ENCODE measurements at places on chromosomes 7 and 10. TPM values are rescaled to one million over a fixed set of nuclear protein-coding genes. Genes with fewer than 3 reads are reported as not detected.

- no peak for DNase-seq
Measured at GRCh38 chr7:79084423-79084822, 369.0 kb downstream of the MAGI2 start.

GRCh38 chr10:17098012-17098411 is 31.6 kb downstream of the CUBN start:
- no peak for DNase-seq

OPN1SW gene
- 1.4 TPM for polyA plus RNA-seq

GRCh38 chr10:29734640-29734961 is 99.8 kb upstream of the SVIL start:
- DNase-seq, result no peak

GRCh38 chr10:9097206-9097990 is 1042.9 kb downstream of the GATA3 start:
- no peak for DNase-seq

- no peak for DNase-seq
Measured at GRCh38 chr10:71684356-71685173, 35.0 kb downstream of the C10orf105 start.

DNA sequence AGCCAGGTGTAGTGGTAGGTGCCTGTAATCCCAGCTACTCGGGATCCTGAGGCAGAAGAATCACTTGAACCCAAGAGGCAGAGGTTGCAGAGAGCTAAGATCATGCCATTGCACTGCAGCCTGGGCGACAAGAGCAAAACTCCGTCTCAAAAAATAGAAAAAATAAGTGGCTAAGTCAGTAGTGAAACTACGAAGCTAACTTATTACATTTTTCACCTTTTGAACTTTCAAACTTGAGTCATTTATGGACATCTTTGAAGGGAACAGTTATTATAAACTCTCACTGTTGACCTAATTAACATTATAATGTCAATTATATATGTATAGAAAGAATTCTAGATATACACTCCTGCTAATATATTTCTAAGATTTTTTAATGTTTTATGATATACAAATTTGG is 541.5 kb upstream of the C7orf33 start:
- DNase-seq, result no peak

NKX6-2 gene
- 7.8 TPM for polyA plus RNA-seq

DNA sequence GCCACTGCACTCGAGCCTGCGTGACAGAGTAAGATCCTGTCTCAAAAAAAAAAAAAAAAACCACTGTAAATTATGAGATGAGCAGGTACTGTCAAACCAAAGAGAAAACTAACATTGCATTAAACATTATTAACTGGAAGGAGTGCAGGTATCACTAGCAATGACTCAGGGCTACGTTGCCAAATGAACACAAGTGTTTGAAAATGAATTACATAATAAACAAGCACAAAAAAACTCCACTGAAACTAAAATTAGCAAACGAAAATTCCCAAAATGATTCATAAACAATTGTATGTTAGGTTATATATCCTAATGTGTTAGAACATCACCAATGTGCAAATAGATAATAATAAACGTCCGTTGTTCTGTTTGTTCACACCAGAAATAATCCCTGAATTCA is 42.8 kb downstream of the NSUN6 start:
- DNase-seq, result no peak

GRCh38 chr7:129123510-129123857 is 21.0 kb upstream of the TSPAN33 start:
- DNase-seq, result no peak

DNA sequence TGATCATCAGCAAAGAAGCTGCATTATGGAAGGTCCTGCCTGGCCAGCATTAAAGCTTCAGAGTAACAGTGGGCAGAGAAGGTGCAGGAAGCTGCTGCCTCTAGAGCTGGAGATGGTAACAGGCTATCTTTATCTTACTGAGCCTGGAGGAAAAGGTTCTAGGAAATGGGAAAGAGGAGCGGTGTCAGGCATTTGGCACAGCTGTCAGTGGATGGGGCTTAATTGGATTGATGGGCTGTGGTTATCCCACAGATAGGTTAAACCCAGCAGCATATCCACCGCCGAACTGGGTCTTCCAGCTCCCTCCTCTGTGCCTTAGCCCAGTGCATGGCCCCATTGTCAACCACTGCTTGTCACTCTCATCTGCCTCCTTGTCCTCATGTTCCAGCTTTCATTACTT is 127.6 kb downstream of the CCNY start:
- no peak for DNase-seq

DNA sequence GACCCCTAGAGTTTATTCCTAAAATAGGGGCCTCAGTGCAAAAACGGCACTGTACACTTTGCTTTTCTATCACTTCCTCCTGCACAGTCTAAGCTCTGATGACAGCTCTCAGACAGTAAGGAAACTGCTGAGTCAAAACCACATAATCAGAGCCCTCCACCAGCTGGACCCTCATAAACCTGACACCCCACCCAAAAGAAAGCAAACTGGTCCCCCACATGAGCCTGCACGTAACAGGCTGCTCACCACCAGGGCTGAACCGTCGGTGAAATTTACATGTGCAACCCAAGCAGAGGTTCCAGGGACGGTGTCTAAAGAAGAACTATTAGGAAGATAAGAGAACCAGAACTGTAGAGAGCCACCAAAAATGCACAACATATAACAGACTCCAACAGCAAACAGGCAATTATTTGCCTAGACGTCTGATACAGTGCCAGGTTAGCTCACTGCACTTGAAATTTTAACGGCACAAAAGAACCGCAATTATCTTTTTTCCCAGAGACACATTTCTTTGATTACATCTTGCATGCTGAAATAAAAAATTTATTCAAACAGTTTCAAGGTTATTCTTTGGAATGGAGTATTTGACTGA is 19.6 kb downstream of the SGMS1 start:
- DNase-seq, result no peak

ITIH2 gene
- polyA plus RNA-seq, result 0.18 TPM

- DNase-seq, result no peak
Measured at GRCh38 chr10:70866424-70866823, 21.9 kb downstream of the PCBD1 start.
